ENCODE measurements at places on chromosomes 13 and 19. TPM values are rescaled to one million over a fixed set of nuclear protein-coding genes. Genes with fewer than 3 reads are reported as not detected.

Gene CDADC1
- total RNA-seq = 21.3 TPM

Gene LYL1
- 22.6 TPM for total RNA-seq

- peaks cover 2% of the 10 kb centered on the region for H3K27me3 ChIP-seq
- H3K36me3 ChIP-seq = no peaks in the 10 kb centered on the region
- H3K4me3 ChIP-seq = no peak overlapping the region
- H3K4me1 ChIP-seq = peaks cover 11% of the 10 kb centered on the region
Observed at GRCh38 chr13:50085063-50085462, 69.8 kb downstream of the KCNRG start.

GRCh38 chr19:5356428-5356827, 15.8 kb upstream of the PTPRS start:
- H3K27ac ChIP-seq = no peak overlapping the region
- H3K4me1 ChIP-seq = no peaks in the 10 kb centered on the region
- no peaks in the 10 kb centered on the region for H3K27me3 ChIP-seq
- H3K4me3 ChIP-seq = no peak overlapping the region

DNA sequence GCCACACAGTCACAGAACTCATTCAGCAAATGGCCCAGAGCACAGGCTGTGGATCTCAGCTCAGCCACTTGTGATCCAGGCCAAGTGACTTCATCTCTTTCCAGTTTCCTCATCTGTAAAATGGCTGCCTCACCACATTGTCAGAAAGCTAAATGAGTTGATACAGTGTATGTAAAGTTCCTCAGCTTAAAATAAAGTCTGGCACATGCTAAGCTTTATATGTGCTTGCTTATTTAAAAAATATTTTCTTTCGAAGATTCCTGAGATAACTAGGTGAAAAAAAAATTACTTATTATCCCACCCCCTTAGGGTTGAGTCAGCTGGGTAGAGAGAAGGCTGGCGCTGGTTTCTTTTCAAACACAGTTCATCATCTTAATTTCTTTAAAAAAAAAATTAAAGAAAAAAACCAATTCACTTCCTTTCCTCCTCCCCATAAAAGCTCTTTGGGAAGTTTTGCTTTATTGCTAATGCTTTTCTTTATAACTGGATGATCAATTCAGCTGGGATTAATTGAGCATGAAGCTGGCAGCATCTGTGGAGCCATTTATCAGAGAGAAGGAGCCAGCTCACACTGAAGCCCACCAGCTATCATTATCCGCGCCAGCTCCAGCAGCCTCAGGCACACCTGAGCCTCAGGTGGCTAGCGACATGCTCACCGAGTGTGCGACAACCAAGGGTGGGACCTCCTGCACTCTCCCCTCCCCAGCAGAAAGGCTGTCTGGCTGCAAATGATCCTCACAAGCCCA, 354.9 kb downstream of the FOXO1 start:
- DNase-seq = no peak
- H3K4me3 ChIP-seq = no peak overlapping the region
- no peaks in the 10 kb centered on the region for H3K36me3 ChIP-seq

Data from naive thymus-derived CD4-positive, alpha-beta T cell (primary cell).